Stimulated activated CD4-positive, alpha-beta T cell treated with anti-CD3 and anti-CD28 coated beads, Interleukin-15, amount 100 ng/mL, for 24 hours (primary cell): ENCODE measurements at places on chromosomes 4 and X.

DNA sequence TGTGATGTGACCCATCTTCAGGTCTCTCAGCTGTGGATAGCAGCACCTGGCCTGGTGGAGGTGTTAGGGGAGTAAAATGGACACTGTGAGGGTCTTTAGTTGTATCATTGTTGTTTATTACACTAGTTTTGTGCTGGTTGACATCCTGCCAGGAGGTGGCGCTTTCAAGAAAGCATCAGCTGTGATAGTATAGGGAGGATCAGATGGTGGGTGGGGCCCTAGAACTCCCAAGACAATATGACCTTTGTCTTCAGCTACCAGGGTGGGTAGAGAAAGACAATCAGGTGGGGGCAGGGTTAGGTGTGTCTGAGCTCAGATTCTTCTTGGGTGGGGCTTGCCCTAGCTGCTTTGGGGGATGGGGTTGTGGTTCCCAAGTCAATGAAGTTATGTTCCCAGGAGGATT, 162.8 kb downstream of the PPP1R2C start:
- DNase-seq, result peak; percentile 7

DNA sequence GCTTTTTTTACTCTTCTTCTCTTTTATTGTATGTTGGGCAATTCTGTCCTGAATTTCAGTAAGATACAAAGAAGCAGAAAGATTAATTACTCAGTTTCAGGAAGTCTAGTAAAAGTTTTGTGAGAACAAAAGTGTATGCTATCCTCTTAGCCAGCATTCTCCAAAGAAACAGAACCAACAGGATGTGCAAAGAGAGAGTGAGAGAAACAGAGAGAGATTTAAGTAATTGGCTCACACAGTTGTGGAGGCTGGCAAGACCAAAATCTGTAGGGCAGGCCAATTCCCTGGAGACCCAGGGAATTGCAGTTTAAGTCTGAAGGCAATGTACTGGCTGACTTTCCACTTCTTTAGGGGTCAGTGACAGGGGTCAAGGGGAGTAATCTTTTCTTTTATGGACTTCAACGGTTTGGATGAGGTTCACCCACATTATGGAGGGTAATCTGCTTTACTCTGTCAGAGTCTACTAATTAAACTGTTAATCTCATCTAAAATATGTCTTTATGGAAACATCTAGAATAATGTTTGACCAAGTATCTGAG, 59.2 kb upstream of the SLC39A8 start:
- DNase-seq, result no peak

DNA sequence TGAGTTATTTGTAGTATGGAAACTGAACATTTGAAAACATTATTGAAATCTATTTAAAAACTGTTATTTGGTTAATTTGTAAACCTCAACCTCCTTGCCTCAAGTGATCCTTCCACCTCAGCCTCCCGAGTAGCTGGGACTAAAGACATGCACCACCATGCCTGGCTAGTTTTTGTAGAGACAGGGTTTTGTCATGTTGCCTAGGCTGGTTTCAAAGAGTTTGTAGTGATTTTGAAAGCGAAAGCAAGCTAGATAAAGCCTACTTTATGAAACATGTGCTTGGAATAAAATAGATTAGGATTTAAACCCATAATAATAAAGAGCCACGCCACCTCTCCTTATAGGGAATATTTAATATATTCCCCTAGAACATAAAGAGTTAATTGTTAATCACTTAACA, 23.5 kb downstream of the ARSJ start:
- DNase-seq, result no peak

DNA sequence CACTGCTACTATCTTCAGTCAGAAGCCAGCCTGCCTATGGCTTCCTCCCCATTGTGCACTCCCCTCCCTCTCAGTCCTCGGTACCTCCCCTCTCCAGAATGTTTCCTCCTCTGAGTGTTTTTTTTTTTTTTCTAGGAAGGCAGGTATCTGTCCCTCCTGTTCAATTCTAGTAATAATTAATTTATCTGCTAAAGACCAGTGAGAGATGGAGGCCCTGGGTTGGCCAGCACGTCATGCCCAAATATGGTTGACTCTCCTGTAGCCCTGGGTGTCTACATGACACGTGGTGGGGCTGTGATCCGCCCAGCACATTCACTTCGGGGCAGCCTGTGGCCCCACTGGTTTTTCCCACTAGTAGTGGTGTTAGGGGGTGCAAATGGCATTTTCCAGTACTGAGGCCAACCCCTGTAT, 1.8 kb downstream of the FLNA start:
- peak; percentile 57 for DNase-seq

DNA sequence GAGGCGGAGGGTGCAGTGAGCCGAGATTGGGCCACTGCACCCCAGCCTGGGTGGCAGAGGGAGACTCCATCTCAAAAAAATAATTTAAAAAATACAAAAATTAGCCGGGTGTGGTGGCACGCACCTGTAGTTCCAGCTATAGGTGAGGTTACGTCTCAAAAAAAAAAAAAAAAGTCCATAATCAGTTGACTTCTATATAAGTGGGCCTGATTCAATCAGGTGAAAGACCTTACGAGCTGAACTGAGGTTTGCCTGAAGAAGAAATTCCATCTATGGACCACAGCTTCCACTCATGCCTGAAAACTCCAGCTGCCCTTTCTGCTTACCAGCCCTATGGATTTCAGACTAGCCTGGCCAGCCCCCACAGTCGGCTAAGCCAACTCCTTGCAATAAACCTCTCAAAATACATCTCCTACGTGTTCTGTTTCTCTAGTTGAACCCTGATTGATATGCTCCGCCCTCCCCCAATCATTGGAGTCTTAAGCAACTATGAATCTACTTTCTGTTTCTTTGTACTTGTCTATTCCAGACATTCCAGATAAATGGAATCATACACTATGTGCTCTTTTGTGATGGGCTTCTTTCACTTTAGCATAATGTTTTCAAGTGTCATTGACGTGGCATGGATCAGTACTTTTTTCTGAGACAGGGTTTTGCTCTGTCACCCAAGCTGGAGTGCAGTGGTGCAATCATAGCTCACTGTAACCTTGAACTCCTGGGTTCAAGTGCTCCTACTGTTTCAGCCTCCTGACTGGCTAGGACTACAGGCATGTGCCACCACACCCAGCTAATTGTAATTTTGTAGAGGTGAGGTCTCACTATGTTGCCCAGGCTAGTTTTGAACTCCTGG, 36.6 kb downstream of the SAT1 start:
- no peak for DNase-seq

GRCh38 chr4:20995015-20995414, 294.8 kb downstream of the PACRGL start:
- DNase-seq, result no peak

GRCh38 chrX:14546190-14546589, 16.9 kb downstream of the GLRA2 start:
- DNase-seq, result no peak
